ENCODE measurements at places on chromosomes 12 and 14.
A peak's percentile ranks its signal among the peaks of the same experiment; 100 is the strongest.

- DNase-seq: no peak
Observed at GRCh38 chr12:12720052-12720451, 2.9 kb downstream of the CDKN1B start.

GRCh38 chr14:49506650-49507049 is 79.5 kb downstream of the RPS29 start:
- no peak for DNase-seq

GRCh38 chr12:71208053-71208685 is 50.4 kb upstream of the TSPAN8 start:
- DNase-seq: no peak

- DNase-seq: no peak
Observed at GRCh38 chr14:100339766-100340422, 16.8 kb downstream of the SLC25A47 start.

- no peak for DNase-seq
Observed at GRCh38 chr14:27608377-27608776, 1010.5 kb upstream of the NOVA1 start.

- no peak for DNase-seq
Observed at GRCh38 chr14:102164241-102164641, 24.5 kb downstream of the WDR20 start.

- DNase-seq: peak; percentile 10
Observed at GRCh38 chr14:104306450-104307040, 168.2 kb downstream of the KIF26A start.

DNA sequence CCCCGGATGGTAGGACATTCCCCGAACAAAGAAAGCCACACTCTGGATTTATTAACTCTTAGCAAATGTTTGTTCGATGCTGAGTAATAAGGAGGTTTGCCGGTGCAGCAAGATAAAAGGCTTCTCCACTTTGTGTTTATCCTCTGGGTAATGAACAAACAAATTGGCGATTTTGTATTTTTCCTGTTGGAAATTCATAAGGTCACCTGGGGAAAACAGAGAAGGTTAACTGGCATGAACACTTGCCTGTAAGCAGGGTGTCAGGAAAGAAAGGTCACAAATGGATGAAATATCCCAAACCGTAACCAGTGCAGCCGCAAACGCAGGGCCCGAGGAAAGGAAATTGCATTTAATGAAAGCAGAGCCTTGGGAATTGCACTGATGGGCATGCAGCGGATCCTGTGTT is 132.8 kb downstream of the RMST start:
- DNase-seq: no peak

DNA sequence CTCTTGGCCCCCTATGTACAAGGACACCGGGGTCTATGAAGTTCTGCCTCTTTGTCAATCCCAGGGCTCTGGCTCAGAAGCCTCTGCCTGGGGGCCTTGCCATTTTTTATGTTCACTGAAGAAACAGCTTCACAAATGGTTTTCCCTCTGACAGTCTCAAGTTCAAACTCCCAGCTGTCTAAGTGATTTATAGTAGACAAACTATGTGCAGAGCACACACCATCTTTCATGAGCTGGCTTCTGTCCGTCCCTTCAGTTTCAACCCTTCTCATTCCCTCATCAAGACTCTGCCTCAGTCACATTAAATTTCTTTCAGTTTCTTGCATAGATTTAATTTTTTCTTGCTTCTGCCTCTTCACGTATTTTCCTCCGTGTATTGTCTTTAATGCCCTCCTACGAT is 2.7 kb upstream of the DCD start:
- DNase-seq: no peak

DNA sequence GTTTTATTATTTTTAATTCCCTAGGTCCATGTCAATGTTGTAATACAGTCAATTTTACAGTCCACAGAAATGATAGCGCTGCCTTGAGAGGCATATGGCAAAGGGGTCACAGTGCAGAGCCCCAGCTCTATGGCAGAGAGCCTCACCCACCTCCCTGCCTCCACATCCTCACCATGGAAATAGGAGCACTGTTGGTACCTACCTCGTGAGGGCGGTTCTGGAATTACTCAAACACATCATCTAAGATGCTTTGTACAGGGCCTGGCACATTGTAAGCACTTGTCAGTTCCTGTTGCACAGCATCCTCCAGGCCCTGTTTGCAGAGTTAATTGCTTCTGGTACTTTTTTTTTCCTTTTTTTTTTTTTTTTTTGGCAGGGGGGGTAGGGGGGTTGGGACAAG is 4.1 kb upstream of the AKAP5 start:
- DNase-seq: no peak

DNA sequence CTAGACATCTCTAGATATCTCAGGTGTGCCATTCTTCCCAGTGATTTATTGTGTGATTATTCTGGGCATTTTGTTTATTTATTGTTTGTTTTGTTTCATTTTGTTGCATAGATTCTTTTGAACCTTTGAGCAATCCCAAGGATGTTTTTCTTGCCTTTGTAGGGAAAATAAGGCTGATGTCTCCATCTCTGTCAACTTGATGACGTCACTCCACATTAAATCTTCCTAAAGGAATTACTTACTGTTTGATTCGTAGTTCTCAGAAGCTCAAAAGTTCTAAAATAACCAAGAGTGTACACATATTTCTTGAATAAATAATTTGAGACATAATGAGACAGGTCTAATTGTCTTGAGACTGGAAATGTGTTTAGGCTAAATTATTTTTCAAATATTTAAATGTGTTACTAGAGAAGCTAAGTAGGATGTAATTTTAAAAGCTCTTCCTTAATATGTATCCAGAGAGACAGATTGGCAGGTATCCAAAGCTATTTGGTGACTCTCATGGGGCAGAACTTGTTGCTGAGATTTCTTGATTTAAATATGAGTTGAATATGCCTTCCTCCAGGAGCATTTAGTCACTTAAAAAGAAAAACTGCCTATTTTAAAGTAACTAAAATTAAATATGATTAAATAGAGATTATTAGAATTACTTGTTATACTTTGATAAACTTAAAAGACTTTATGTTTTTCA is 128.7 kb downstream of the CNTN1 start:
- no peak for DNase-seq

DNA sequence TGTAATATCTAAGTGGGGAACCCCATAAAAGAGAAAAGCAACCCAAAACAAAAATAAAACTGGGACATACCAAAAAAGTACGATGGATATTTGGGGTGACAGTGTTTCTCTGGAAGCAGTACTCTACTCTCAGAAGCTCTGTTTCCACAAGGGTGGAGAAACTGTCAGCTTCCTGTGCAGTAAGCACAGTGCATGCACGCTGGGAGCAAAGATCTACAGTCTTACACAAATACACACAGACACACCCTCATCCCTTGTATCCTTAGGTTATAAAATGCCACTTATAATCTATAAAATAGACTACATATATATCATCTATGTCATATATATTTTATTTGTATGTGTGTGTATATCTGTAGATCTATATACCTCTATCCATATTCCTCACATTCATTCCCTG is 225.8 kb upstream of the SOX5 start:
- no peak for DNase-seq

DNA sequence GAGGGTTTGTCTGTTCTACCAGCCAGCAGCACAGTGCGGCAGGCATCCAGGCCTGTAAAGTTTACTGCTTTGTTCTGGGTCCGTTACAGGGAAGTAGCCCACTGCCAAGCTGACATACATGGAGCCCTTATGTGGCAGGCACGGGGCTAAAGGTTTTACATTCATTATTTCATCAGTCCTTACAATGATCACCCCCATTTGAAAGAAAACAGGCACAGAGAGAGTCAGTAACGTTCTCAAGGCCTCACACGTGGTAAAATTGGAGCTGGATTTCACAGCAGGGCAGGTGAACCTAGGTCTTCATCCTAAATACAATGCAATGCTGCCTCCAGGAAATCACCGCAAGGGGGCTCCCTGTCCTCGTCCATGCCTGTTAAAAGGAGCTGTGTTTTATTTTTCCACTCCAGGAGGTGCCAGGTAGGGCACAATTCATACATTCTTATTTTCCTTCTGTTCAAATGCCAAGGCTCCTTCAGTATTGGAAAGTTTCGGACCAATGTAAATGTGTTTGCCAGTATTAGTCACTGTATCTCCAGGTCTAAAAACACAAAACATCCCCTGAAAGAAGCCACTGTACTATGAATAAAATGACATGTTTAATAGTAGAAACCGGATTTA is 172.2 kb upstream of the GZMB start:
- peak; percentile 16 for DNase-seq

- DNase-seq: no peak
Observed at GRCh38 chr12:101995684-101996083, 66.1 kb downstream of the WASHC3 start.

DNA sequence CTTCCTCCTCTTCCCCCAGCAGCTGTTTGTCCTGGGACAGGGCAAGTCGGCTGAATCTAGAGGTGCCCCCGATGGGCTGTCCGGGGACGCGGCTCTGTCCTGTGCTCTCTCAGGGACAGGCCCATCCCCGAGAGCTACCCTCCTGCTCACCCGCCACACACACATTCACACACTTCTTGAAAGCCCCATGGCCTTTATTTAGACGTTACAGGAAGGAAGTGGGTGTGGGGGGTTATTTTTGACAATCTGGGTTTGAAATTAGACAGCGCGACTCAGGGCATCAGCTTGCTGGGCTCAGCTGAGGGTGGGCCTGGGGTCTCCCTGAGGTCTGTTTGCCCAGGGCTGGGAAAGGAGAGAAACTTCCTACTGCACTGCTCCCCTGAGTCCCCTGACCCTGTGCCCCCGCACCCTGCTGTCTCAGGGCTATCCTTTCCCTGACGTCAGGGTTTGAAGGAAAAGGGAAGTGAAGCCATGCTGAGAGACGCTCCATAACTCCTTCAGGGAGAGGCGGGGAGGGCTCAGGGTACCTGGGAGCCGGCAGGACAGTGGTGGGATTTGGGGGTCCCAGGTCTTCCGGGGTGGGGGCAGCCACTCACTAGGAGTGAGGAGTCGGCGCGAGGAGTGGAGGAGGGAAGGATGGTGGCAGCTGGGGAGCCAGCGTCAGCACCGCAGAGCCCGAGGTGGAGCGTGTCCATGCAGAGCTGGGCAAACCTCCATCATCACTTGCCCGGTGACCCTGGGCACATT is 8.1 kb downstream of the PTPN6 start:
- peak; percentile 73 for DNase-seq

- DNase-seq: no peak
Observed at GRCh38 chr12:99618657-99619056, 28.9 kb upstream of the GARIN6 start.

Measured in activated CD8-positive, alpha-beta memory T cell treated with anti-CD3 and anti-CD28 coated beads, Interleukin-2, amount 50 U/mL, for 4 hours (primary cell).